ENCODE measurements at places on chromosomes 3 and 15. TPM values are rescaled to one million over a fixed set of nuclear protein-coding genes. Genes with fewer than 3 reads are reported as not detected.

ZBED2 gene
- total RNA-seq, result 0.10 TPM

HDGFL3 gene
- 34.1 TPM for total RNA-seq

SUSD5 gene
- total RNA-seq, result 16.3 TPM

OR4F15 gene
- total RNA-seq, result not detected

ZNF80 gene
- total RNA-seq, result not detected

MYRIP gene
- total RNA-seq, result 0.59 TPM

MESP1 gene
- 6.4 TPM for total RNA-seq

NDN gene
- not detected for total RNA-seq

LDHAL6B gene
- not detected for total RNA-seq

SCN11A gene
- not detected for total RNA-seq

THAP10 gene
- 6.7 TPM for total RNA-seq

GJD2 gene
- not detected for total RNA-seq

SLC9A9 gene
- not detected for total RNA-seq

ITGA11 gene
- 0.28 TPM for total RNA-seq

ADGRG7 gene
- not detected for total RNA-seq

TEX9 gene
- total RNA-seq, result 4.1 TPM

CFAP91 gene
- 0.90 TPM for total RNA-seq

BMF gene
- total RNA-seq, result 7.8 TPM

MELTF gene
- total RNA-seq, result 18.7 TPM

TMEM207 gene
- not detected for total RNA-seq

ACP3 gene
- not detected for total RNA-seq

ITIH1 gene
- total RNA-seq, result 0.31 TPM

SNX4 gene
- 34.3 TPM for total RNA-seq

POC1A gene
- 25.7 TPM for total RNA-seq

HRG gene
- not detected for total RNA-seq

NOP10 gene
- total RNA-seq, result 306 TPM

Measured in Panc1 (cell line).